Right lobe of liver (tissue), 6 donors: ENCODE measurements at places on chromosomes 7 and 10. TPM values are rescaled to one million over a fixed set of nuclear protein-coding genes. Genes with fewer than 3 reads are reported as not detected.

SVIL gene
- 14.2 TPM for total RNA-seq

FOXP2 gene
- total RNA-seq = 3.5 TPM

SEMA3A gene
- 0.29 TPM for total RNA-seq

DNA sequence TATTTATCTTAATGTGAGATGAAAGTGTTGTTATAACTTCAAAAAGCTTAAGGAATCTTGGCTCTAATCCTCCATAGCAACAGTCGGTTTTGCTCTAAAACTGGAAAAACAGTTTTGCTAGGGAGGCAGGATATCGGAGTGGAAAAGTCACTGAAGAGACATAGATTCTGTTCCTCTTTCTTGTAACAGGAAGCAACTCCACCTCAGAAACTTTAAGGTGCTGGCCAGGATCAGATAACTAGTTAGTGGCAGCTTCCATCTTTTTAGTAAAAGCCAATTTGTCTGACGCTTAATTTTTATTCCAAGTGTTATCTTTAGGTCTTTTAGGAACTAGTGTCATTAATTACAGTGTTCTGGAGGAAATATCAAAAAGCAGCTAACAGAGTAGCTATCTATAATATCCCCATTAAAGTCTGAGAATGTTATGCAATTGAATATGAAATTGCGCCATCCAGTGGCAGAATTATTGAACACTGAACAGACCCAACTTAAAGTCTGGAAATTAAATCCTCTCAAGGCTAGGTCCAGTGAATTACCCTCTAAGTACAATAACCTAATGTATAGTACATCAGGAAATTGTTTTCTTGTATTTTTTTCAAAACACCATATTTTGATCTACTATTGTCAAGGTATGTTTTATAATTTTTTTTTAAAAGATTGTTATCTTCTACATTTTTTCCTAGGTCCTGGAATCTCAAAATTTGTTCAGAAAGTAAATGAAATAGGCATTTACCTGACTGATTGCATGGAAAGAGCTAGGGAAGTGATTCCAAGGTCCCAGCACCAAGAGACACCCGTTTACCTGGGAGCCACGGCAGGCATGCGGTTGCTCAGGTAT is 65.9 kb upstream of the CC2D2B start:
- no peak for DNase-seq

- no peak for DNase-seq
Measured at GRCh38 chr10:130398090-130398994, 262.2 kb downstream of the GLRX3 start.

DNA sequence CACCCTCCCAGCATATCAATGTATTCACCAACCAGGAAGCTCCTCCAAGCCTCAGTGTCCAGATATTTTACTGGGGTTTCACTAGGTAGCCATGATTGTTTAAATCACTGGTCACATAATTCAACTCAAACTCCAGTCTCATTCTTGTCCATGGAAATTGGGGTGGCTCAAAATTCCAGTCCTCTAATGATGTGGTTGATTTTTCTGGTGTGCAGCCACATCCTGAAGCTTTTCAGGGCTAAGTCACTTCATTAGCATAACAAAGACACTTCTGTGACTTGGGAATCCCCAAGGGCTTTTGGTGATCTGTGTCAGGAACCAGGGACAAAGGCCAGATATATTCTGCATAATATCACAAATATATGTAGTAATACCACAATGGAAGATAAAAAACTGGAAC is 786.9 kb upstream of the IGFBP3 start:
- no peak for DNase-seq
